SK-N-DZ (cell line): ENCODE measurements at places on chromosomes 11 and 22.

- no peak for DNase-seq
Observed at GRCh38 chr11:115497303-115497702, 6.9 kb downstream of the CADM1 start.

- peak; percentile 90 for DNase-seq
Observed at GRCh38 chr11:62678770-62679696, at the start of gene UBXN1. UBXN1 (minus strand) TSS chr11:62679073; CDS start chr11:62678923, 150 bp downstream.

DNA sequence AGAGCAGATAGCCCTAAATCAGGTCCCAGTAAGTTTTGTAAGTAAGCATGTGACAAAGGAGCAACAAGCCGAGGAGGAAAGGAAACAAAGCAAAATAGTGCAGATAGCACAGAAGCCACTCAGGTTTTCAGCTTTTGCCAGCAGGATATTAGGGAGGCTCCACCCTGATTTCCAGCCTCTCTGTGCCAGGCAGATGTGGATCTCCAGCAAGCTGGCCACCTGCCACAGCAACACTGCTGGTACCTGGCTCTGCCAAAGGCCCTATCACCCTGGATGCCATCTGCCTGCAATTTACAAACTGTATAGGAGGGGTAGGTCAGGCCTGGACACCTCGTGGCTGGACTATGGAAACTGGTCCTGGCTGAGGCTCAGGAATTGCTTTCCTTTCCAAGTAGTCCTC is 12.2 kb upstream of the NNMT start:
- DNase-seq: no peak

DNA sequence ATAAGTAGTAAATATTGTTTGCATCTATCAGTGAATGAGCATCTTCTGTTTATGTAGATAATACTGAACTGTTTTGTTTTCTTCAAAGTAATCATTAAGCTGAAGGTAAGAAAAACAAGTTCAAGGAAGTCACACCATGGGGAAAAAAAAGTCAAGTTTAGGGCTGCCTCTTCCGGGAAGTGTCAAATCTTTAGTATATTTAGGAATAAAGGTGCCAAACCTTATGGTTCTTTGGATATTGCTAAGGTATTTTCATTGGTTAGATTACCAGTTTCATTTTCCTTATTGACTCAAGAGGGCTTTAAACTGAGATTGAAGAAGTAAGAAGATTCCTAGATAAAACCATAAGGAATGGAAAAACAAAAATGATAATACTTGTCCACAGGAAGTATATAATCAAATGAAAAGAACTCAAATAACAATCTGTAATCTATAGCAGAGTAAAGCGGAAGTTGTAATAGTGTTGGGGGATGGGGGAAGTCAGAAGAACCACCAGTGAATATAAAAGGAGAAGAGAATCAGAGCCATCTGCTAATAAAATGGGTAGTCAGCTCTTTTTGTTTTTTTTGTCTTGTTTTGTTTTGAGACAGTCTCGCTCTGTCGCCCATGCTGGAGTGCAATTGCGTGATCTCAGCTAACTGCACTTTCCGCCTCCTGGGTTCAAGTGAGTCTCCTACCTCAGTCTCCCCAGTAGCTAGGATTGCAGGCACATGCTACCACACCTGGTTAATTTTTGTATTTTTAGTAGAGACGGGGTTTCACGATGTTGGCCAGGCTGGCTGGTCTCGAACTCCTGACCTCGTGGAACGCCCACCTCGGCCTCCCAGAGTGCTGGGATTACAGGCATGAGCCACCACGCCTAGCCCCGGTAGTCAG is 2.3 kb downstream of the ATM start:
- DNase-seq: no peak

GRCh38 chr22:42313804-42314581 is 43.5 kb upstream of the TCF20 start:
- peak; percentile 97 for DNase-seq

DNA sequence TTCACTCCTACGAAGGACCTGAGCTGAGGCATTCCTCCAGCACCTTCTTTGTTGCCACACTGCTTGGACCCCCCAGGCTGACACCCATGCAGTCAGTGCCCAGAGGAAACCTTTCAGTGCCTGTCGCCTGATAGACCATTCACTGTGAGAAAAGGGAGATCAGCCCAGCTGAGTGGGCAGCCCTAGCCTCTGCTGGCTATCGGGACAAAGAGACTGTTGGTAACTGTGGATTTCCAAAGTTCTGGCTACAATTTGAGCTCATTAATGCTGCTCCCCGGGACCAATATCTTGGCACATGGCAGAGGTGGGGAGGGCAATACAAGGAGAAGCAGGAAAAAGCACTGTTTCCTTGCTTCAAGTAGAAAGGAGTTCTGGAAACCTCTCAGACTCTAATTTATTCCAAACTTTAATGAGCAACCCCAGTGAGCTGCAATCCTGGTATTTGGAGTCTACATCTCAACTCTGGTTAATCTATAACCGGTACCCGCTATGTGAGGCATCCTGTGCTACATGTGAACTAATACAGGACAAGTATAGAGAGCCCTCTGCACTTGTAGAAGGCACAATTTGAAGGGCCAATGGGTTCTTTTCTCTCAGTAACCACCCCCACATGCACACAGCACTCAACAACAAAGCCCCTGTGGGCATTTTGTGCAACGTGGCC is 200.7 kb upstream of the NCAM1 start:
- no peak for DNase-seq

DNA sequence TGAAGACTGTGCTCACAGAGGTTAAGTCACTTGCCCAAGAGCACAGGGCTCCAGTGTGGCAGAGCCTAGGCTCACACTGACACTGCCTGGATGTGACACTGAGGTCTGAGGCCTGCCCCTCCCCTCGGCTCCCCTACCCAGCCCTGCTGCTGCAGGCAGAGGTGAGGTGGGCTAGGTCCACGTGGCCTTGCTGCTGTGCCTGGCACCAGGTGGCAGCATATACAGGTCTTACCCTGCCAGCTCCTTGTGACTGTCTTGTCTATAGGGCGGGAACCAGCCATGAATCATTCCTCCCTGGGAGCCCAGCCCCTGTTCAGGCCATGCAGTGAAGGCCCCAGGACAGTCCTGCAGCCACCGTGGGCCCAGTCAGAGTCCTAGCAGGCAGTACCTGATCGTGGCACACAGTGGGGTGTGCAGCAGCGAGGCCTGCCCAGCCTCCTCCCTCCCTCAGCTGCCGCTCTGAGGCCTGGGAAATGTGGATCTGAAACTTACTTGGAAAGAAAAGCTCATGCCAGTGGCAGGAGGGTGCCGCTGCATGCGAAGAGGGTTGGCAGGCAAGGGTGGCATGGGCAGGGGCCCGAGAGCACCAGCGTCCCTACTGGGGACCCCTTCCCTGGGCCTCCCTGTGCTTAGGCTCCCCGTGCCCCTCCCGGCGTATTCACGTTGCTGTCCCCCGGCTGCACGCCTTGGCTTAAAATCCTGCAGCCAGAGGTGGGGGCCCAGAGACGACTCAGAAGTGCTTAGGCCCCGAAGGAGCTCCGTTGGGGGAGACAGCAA is 1.2 kb upstream of the CERK start:
- DNase-seq: peak; percentile 52

- no peak for DNase-seq
Observed at GRCh38 chr22:32335471-32335870, 22.2 kb upstream of the RFPL3 start.

DNA sequence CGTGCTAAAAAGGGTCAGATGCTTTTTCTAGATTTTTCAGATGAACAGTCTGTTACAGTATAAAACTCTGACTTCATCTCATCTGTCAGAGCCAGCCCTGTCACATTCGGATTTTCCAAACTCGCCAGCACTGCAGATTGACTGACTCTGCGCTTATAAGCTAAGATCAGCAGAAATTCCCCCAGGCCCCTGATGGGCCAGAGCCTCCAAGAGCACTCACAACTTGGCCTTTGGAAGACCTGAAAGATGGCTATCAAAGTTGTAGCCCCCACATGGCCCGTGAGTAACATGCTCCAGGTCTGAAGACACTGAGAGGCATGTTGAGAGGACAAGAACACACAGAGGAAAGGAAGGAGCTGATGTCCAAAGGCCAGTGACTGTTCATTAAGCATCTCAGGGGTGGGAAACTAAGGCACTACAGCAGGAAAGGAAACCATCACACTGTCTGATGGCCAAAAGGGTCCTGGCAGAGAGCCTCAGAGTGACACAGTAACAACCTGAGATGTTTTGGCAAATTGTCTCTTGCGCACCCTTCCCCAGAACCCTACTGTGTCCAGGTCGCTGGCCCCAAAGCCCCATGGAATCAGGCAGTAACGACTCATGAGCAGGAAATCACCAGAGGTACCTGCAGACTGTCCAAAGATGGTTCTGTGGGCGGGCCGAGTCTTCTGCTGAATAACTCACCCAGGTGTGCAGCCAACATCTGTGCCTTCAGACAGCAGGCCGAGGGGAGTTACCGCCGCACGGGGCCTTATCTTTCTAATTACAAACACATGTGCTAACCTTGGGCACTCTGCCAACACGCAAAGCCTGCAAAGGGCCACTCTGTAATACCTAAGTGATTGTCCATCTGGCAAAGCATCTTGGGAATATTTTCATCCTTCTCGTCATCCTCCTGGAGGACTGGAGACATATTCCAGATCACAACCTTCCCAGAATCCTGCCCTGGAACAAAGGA is 23.6 kb downstream of the HIRA start:
- DNase-seq: peak; percentile 94

DNA sequence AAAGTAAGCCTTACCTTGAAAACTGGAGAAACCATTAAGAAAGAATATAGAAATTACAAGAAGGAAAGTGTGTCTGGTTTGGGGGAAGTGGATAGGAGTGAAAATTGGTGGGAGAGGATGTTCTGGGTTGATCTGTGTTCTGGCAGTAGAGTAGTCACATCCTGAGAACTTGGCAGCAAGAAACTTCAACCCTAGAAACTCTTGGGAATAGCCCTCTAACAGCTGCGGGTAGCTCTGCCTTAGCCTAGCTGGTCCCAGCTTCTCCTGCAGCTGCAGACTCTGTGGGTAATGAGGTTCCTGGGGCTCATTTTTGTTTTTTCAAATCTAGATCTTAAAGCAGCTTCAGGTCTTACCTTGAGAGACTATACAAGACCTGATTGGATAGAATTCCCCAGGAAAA is 24.2 kb upstream of the OR6X1 start:
- DNase-seq: no peak

- DNase-seq: no peak
Observed at GRCh38 chr11:123203471-123203870, 8.4 kb upstream of the CLMP start.

DNA sequence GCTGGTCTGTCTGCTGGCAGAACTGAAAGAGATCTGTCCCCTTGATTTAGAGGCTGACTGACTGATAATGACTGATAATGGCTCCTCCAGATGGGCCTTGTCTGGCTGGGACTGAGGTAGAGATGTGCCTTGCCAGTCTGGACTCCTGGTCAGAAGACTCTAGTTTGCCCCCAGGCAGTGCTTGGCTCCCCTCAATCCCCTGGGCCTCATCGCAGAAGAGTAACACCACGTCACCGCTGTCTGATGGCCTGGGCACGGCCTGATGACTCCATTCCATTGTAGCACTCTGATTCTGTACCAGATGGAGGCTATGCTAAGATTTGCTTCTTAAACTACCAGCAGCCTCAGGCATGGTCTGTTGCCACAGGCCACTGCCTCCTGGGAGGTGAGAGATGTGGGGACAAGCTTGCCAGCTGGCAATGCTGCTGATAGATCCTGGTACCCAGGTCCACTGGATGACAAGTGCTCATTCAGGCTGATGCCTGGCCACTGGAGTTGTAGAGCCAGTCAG is 19.1 kb downstream of the CYB5R2 start:
- no peak for DNase-seq

DNA sequence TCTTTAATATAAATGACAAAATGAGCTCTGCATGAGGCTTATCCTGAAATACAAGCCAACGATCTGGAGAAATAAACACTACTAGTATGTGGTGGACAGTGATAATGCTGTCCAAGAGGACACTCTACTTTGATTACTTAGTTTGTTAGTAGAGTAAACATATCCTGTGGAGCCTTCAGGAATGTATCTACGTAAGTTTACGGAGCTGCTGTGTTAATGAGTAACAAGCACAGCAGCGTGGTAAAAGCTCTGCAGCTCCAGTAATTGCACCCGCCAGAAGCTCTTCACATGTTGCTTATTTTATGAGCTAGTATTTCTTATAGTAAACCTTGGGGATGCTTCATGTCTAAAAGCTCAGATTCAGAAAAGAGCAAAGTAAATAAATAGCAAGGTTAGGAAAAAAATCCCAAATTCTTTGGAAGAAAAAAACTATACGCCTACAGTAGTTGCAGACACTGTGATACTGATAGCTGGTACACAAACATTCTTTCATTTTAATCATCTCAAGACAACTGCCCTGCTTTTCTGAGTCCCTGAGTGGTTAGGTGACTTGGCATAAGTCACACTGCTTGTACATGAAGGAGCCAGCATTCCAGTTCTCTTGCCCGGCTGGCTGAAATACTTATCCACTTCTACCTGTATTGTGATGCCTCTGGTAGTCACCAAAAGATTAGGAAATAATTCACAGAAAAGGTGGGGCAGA is 32.7 kb upstream of the CCDC34 start:
- no peak for DNase-seq

DNA sequence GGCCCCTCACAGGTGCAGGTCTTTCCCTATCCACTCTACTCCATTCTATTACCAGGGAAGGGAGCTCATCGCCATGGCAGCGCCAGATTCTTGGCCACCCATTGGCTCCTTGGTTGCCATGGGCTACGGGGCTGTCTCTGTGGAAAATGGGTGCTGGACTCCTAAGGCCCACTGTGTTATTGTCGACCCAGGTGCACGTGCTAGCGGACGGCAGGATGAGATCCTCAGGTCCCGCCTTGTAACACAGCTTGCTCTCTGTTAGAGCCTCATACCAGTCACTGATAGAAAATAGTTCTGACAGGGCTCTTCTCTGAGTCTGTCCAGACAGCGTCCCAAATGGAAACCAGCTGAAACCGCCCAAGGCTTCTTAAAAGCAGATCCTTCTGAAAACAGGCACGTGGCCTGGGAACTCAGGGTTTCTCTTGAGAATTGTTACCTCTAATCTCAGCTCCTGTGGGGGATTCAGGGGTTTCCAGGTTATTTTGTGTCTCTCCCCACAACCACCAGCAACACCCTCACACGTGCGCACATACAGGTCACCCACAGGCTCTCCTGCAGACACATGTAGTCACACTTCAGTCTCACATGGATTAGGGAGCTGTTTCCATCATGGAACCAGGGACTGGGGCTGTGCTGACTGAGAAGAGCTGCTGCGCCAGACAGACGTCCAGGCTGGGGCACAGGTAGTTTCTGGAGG is 1.5 kb downstream of the TUB start:
- peak; percentile 80 for DNase-seq

DNA sequence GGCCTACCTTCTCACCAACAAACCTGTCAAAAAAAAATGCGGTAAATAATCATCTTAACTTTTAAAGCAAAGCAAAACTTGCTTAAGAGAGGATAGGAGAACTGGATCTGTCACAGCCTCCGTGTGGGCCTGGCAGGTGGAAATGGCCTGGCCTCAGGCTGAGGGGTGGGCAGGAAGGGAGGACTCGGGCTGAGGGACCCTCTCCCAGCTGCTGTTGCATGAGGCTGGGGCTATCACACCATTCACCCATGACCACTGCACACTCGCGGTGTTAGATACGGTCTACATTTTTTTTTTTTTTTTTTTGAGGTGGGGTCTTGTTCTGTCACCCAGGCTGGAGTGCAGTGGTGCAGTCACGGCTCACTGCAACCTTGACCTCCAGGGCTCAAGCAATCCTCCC is 24.5 kb downstream of the ARHGAP1 start:
- DNase-seq: no peak

GRCh38 chr11:96817482-96818399 is 427.9 kb downstream of the JRKL start:
- DNase-seq: peak; percentile 1
